ENCODE measurements at places on chromosomes 3 and 15. TPM values are rescaled to one million over a fixed set of nuclear protein-coding genes. Genes with fewer than 3 reads are reported as not detected.

Gene HESX1
- total RNA-seq: 0.96 TPM

Gene DIS3L
- total RNA-seq: 53.7 TPM

Gene ADAMTSL3
- 0.24 TPM for total RNA-seq

Gene ERICH6
- not detected for total RNA-seq

Gene KATNBL1
- total RNA-seq: 63.0 TPM

Gene GOLGA6L10
- total RNA-seq: 9.5 TPM

Gene HHATL
- not detected for total RNA-seq

Gene XYLB
- 7.0 TPM for total RNA-seq

Gene TRPM1
- total RNA-seq: not detected

Data from progenitor cell of endocrine pancreas (in vitro differentiated cells).